ENCODE measurements at places on chromosomes 5 and 9.

DNA sequence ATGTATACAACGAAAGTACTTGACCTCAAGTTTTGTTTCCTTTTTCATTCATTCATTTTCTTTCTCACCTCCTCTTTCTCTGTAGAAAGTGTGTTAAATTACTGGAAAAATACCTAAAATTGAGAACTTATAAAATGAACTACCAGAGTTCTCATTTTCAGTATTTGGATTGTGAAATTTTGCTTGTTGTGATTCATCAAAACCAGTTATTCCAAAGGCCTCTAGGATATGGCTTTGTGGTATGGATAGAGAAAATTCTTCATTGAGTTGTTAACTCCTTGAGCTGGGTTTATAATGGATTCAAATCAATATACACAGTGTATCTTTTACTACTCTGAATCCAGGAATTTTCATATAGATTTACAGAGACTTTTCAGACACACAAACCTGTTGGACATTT lies 287.6 kb downstream of the KDM4C start:
- DNase-seq, result no peak

DNA sequence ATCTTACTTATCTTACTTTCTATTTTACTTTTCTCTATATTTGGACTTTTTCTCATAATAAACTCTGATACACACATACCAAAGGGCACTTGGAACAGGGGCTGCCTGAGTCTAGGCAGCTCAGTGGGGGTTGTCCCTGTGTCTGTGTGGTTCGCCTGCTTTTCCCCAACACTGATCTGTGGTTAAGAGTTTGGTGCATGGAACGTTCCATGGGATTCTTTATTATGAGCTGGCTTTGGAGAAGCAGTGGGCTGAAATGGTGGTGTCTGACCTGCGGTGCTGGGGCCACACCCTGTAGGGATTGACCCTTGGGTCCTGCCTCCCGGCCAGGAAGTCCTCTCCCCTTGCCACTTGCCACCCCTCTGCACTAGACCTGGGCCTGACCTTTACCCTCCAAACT lies 47.4 kb downstream of the ANKRD33B start:
- no peak for DNase-seq

GRCh38 chr5:22754155-22754554 lies 99.0 kb downstream of the CDH12 start:
- no peak for DNase-seq

- DNase-seq, result no peak
Observed at GRCh38 chr5:177079606-177080005, 7.1 kb upstream of the FGFR4 start.

DNA sequence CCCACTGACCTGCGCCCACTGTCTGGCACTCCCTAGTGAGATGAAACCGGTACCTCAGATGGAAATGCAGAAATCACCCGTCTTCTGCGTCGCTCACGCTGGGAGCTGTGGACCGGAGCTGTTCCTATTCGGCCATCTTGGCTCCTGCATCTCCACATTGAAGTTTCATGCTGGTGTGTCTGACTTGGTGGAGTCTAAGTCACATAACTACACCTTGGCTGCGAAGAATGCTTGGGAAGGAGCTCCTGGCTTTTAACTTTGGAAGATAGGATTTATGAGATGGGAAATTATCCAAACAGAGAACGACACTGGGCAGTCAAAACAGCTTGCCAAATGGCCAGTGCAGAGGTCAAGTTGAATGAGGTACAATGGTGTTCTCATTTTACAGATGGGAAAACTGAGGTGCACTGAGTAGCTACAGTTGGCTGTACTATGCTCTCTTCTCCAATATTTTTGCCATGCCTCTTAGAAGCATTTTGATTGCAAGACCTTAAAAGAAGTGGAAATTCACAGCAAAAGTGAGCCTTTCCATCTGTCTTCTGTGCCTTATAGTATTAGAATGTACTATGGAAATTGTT lies 36.7 kb downstream of the CCDC192 start:
- no peak for DNase-seq

- DNase-seq, result no peak
Observed at GRCh38 chr5:132417010-132417439, 47.5 kb downstream of the SLC22A5 start.

GRCh38 chr5:145104106-145104505 lies 731.0 kb downstream of the PRELID2 start:
- no peak for DNase-seq

DNA sequence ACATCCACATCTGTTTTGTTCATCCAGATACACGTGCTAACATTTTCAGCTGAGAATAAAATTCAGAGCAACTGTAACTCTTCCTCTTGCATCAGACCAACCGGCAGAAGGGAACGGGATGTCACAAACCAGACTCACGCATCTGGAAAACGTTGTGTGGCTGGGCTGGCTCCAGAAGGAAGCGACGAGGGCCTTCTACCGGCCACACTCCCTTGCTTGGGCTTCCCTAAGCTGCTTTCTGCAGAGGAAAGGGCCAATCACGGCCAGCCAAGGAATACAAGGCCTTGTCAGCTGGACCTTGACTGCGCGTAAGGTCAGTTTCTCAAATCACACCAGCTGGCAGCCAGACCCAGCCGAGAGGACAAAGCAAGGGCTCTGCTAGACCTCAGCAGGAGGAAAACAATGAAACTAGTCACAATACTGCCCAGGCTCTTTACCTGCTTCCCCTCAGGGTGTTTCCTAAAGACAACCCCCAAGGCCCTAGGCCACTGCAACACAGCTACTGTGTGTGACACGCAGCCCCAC lies 106.1 kb downstream of the THBS4 start:
- no peak for DNase-seq

DNA sequence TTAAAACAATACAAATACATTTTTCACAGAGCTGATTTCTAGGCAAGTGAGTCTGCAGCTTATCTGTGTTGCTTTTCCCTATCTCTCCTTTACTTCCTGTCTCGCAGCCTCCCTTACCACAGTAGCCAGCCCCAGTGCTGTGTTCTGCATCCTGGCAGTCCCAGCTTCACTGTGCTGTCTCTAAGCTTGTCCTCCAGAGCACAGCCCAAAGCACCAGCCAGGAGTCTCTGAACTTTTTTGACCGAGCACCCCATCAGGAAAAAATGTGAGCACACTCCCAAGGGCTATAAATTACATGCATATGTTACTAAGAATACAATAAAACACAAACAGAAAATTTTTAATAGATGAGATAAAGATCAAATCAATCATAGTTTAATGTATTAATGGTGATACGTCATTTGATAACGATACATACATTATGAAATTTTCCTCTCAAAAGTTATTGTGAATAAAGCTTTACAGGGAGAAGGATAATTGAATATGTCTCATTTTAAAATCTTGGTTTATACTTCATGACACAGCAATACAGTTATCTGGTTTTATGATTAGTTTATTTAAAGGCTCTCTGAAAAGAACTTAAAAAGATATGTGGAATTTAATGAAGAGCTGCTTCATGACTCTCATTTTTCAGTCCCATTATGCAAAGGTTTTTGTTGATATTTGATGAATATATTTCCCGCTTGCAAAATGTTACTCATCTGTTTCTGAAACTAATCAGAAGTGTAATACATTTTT lies 7.3 kb upstream of the RHOBTB3 start:
- DNase-seq, result no peak

DNA sequence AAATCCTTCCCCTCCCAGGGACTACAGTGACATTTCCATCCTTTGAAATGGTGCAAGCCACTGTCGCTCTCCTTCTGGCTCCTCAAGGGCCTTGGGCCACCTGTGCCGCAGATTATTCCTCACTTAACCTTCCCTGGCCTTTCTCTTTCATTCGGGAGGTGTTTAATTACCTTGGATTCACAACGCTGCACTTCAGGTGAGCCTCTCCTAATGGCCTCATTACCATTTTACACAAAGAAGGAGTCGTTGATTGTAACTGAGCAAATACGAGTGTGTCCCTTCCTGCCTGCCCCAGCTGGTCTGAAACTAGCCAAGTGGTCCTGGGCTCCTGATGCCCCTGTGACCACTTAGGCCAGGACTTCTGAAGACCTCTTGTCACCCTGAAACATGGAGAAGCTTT lies 205.0 kb downstream of the CRB2 start:
- no peak for DNase-seq
